Stimulated activated naive B cell treated with anti-CD40 and anti-IgM and Interleukin-4, amounts not matched to agents 10 μg/mL and 1 μg/mL and 100 μg/mL, for 72 hours (primary cell): ENCODE measurements at places on chromosomes 6 and 20.

DNA sequence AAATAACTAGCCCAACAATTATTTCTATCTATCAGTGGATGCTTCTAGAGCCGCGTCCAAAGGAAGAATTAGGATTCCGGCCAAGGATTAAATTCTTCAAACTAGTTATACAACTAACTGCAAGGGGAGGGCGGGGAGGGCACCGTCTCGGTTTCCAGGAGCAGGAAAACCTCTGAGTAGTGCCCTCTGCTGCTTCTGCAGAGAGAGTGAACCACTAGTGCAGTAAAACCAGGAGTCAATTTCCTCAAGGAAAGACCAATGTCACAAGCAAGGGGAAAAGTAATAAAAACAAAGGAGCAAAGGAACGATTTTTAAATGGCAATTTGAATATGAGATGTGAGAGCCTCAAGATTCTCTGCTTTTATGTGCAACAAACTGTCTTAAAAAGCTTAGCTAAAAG, 16.5 kb upstream of the UBE2J1 start:
- no peak for DNase-seq

GRCh38 chr6:46735720-46736031, 501 bp upstream of the PLA2G7 start:
- no peak for DNase-seq

DNA sequence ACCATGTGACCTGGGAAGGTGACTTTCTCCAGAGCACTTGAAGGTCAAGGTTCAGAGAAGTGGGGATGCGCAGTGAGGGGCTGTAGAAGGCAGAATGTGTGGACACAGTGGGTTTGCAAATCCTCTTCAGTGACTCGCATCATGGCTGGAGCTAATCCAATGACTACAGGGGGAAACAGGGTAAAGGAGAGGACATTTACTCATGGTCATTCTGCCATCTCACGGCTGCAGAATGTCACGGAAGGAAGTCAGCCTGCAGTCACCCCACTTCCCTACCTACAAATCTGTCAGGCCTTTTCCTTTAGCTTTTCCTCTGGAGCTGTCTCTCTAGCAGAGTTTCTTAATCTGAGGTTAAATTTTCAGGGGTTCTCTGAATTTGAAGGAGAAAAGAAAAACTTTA, 337.6 kb downstream of the CDC5L start:
- DNase-seq, result no peak

- DNase-seq, result no peak
Measured at GRCh38 chr20:38985603-38986170, 23.5 kb downstream of the DHX35 start.

GRCh38 chr6:164290101-164290500, 875.6 kb downstream of the QKI start:
- no peak for DNase-seq

GRCh38 chr20:38430679-38431325, 4.3 kb downstream of the SNHG17 start:
- no peak for DNase-seq

- DNase-seq, result no peak
Measured at GRCh38 chr6:106181664-106182418, 95.7 kb downstream of the PRDM1 start.

DNA sequence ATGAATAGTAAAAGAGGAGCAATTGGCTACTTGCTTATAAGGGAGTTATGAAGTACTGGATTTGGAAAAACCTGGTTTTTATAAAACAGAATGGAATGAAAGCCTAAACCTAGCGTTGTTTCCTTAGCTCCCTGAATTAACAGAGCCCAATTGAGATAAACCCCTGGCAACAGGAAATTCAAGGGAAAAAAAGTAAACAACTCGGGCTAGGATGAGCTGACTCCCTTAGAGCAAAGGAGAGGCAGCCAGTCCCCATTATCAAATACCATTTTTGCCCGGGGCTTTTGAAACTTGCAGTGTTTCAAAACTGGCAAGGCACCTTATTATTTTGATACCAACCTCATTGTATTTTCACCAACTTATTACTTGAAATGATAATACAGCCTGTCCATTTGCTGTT, 587.5 kb downstream of the CD109 start:
- no peak for DNase-seq

- DNase-seq, result no peak
Measured at GRCh38 chr20:19008497-19008896, 194.9 kb downstream of the SCP2D1 start.

GRCh38 chr6:148166339-148166968, 176.2 kb upstream of the SASH1 start:
- no peak for DNase-seq

DNA sequence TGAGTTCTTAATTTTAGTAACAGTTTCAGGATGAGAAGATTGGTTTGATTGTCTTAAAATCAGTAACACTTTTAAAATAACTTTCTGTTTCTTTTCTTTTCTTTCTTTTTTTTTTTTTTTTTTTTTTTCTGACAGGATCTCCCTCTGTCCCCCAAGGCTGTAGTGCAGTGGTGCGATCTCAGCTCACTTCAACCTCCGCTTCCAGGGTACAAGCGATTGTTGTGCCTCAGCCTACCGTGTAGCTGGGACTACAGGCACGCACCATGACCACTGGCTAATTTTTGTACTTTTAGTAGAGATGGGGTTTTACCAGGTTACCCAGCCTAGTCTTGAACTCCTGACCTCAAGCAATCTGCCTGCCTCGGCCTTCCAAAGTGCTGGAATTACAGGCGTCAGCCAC, 33.7 kb upstream of the KCNQ5 start:
- no peak for DNase-seq

- peak; percentile 29 for DNase-seq
Measured at GRCh38 chr20:39829661-39830060, 859.4 kb downstream of the MAFB start.

DNA sequence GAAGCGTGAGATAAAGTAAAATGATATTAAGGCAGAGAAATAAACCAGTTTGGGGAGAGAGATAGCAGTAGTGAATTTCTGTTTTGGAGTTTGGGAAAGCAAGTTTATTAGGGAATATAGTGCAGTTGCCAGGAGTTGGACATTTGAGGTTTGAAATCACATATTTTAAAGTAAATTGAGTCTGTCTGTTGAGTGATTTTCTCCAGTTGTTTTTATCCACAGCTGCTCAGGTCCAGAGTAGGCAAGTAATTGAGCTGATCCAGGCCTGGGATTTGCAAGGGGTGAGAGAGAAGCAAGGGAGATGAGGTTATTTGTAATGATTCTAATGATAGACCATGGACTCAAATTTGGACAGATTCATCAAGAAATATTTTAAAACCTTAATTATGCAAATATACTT, 481.9 kb downstream of the UTRN start:
- DNase-seq, result no peak

DNA sequence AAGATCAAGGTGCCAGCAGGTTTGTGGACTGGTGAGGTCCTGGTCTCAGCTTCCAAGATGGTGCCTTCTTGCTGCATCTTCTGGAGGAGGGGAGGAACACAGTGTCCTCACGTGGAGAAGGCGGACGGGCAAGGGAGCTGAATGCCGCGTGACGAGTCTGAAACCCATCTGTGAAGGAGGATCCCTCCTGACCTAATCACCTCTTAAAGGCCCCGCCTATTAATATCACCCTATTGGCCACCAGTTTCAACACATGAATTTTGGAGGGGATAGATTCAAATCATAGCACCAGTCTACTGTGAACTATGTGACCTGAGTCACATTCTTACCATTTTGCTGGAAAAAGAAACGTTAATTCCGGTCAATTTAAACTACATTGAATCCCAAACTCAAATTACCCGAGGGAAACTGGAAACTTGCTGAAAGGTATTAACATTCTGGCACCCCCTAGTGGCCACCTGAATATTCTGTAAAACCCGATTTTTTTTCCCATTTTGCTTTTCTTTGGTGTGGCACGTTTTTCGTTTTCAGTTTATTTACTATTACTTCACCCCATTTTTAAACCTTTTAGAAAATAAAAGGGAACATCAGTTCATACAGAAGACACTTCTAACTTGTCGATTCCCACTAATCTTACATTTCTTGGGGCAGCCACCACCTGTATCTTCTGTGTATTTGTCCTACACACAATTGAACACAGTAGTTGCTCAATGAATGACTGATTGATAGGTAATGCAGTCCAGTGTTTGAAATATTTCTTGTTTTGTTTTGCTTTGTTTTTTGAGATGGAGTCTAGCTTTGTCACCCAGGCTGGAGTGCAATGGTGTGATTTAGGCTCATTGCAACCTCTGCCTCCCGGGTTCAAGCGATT, 17.9 kb upstream of the CCDC170 start:
- no peak for DNase-seq

DNA sequence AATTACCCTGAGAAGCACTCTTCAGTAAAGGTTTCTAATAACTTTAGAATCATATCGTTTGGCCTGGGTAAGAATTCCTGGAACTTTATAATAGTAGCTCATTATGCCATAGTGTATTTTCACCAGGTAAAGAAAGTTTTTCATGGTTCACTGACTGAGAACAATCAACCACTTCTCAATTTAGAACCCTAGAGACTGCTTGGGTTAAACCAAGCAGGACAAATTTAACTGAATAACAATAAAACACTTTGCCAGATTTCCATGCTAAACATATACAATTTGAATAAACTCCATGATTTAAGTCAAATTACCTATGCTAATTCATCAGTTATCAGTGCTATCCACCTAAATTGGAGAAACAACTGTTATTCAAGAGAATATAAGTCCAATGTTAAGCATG, 99.4 kb downstream of the PLG start:
- no peak for DNase-seq

DNA sequence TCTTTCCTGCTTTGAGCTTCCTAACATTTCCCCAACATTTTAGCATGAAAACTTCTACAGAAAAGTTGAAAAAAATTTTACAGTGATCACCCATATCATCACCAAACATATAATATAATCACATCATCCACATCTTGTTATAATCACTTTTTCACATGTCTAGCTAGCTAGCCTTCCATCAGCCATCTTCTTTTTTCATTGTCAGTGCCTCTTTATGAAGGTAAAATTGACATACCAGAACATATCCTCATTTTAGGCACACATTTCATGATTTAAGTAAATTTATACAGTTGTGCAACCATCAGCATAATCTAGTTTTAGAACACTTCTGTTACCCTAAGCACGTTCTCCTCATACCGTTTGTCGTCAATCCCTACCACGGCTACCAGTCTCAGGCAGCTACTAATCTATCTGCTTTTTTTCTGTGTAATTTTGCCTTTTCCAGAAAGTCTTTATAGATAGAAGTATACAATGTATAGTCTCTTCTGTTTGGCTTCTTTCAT, 73.7 kb downstream of the VEGFA start:
- DNase-seq, result no peak

- DNase-seq, result no peak
Measured at GRCh38 chr6:70590400-70590799, 23.7 kb downstream of the SDHAF4 start.

DNA sequence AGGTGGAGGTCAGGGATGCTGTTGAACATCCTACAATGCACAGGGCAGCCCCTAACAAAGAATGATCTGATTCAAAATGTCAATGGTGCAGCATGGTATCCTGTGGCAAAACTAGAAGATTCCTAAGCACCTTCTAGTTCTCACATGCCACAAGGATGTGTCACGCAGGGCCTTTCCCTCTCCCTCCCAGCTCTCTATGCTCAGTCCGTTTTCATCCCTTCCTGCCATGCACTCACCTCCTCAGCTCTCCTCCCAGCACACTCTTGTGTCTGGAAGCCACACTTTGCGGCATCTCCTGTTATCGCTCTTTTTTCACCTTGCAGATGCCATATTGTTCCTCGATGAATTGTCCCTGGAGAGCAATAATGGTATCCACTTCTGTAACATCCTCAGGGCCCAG, 263.4 kb downstream of the CDC5L start:
- DNase-seq, result no peak

- DNase-seq, result no peak
Measured at GRCh38 chr6:159620947-159621346, 72.1 kb downstream of the SOD2 start.

DNA sequence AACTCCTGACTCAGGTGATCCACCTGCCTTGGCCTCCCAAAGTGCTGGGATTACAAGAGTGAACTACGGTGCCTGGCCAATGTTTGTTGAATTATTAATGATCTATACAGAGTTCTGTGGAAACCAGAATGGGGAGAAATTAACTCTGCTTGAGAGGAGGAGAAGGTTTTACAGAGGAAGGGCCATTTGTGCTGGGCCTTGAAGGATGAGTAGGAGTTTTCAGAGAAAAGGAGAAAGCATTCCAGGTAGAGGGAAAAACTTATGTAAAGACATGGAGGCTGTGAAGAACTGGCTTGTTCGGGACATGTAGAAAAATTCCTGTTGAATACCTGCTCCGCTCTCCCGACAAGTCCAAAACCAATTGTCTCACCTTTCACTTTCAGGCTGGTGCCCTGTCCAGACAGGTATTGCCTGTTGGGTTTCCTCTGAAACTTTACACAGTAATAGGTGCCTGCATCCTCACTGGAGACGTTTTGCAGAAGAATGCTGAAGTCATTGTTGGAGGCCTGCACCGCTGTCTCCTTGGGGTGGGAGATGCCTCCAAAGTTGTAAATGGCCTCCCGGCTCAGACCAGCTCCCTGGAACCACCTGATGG, 11.3 kb upstream of the NSFL1C start:
- DNase-seq, result no peak

GRCh38 chr6:105485456-105485855, 82.6 kb upstream of the PREP start:
- no peak for DNase-seq

- no peak for DNase-seq
Measured at GRCh38 chr6:131740161-131740560, 29.3 kb upstream of the CTAGE9 start.

DNA sequence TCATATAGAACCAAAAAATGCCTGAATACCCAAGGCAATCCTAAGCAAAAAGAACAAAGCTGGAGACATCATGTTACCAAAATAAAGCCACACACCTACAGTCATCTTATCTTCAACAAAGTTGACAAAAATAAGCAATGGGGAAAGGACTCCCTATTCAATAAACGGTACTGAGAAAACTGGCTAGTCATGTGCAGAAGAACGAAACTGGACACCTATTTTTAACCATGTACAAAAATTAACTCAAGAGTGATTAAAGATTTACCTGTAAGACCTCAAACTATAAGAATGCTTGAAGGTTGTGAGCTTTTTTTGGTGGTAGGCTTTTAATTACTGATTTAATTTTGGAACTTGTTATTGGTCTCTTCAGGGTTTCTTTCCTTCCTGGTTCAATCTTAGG, 236.0 kb upstream of the DEFB112 start:
- DNase-seq, result no peak

GRCh38 chr6:150813993-150814359, 51.5 kb upstream of the MTHFD1L start:
- peak; percentile 35 for DNase-seq

GRCh38 chr6:143592335-143592734, 80.8 kb upstream of the FUCA2 start:
- no peak for DNase-seq
